ENCODE measurements at places on chromosomes 6 and 20.

- DNase-seq: no peak
Observed at GRCh38 chr20:48809673-48810072, 18.1 kb downstream of the PREX1 start.

- no peak for DNase-seq
Observed at GRCh38 chr6:11804701-11805100, 26.1 kb upstream of the ADTRP start.

DNA sequence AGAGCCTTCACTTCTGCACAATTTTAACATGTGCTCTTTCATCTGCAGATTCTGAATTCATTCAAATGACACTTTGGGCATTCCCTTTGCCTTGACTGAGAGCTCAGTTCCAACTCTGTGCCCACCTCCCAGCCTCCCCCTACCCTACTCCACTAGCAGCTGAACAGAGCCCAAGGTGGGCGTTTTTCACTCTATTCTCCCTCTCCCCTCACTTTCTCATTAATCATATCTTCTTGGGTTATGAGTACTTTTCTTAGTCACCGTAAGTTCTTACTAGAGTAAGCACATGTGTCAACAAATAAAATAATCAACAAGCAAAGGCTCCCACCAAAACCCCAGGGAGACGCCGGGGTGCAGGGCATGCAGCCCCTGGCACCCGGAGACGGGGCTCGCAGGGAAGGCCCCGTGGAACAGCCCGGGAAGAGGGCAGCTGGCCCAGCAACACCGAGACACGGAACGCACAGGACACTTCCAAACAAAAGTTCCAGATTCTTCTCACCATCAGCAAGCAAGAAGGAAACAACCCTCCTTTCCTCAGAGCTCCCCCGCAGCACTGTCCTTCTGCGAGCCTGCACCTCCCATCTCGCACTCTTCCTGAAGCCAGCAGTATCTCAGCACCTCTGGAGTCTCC is 34.1 kb downstream of the TAF4 start:
- no peak for DNase-seq

GRCh38 chr20:62844182-62844581 is 17.4 kb downstream of the TCFL5 start:
- DNase-seq: no peak

- DNase-seq: no peak
Observed at GRCh38 chr6:77040568-77041195, 422.6 kb downstream of the HTR1B start.
